OCI-LY7 (cell line): ENCODE measurements at places on chromosomes 6 and 20. TPM values are rescaled to one million over a fixed set of nuclear protein-coding genes. Genes with fewer than 3 reads are reported as not detected.

The DUSP15 gene
- total RNA-seq, result 0.61 TPM in 1 of 2 replicates, not detected in the other

The TRIM15 gene
- not detected in 2 replicates for total RNA-seq

- DNase-seq, result no peak
Observed at GRCh38 chr6:72533606-72534005, 88.3 kb upstream of the KCNQ5 start.

- DNase-seq, result no peak
Observed at GRCh38 chr6:2477666-2478065, 232.3 kb upstream of the GMDS start.

- DNase-seq, result no peak
Observed at GRCh38 chr20:10619427-10619826, 54.4 kb downstream of the JAG1 start.

DNA sequence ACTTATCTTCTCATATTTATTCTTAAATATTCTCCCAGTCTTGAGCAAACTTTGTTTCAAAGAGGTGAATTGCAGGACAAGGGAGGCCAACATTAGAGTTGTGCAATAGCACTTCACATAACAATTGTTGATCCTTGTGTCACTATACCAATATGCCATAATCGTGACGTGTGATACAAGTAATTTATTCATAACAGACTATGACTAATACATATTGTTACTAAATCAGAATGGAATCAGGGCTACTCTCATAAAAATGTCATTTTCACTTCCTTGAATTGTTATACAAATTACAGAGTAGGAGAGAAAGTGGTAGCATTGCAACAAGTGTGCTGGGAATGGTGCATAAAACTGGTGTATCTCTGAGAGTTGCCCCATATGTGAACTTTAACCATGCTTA is 37.2 kb upstream of the PLCB1 start:
- no peak for DNase-seq
